ENCODE measurements at places on chromosomes 11 and 22.

DNA sequence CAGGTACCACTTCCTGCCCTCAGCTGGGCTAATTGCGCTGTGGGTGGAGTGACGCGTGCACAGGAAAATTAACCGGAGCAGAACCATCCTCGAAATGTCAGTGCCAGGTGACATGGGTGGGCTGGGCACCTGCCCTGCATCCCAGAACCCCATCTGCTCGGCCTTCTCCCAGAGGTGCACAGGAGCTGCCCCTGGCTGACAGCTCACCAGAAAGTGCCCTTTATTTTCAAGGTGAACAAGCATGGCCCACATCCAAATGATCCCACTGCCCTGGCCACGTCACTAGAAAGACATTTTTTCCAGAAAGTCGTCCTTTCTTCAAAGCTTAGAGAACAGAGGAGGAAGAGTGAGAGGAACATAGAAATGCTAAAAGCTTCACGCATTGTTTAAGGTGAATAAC is 4.1 kb upstream of the ELFN2 start:
- H3K27me3 ChIP-seq = peaks cover 53% of the 10 kb centered on the region
- peaks cover 43% of the 10 kb centered on the region for H3K4me1 ChIP-seq
- no peaks in the 10 kb centered on the region for H3K36me3 ChIP-seq
- no peak overlapping the region for H3K4me3 ChIP-seq
- H3K27ac ChIP-seq = no peak overlapping the region

- no peak for DNase-seq
- H3K36me3 ChIP-seq = peaks cover 6% of the 10 kb centered on the region
- H3K27me3 ChIP-seq = peaks cover 7% of the 10 kb centered on the region
- peaks cover 35% of the 10 kb centered on the region for H3K4me1 ChIP-seq
- no peak overlapping the region for H3K27ac ChIP-seq
These were observed 21.1 kb downstream of the TSPAN18 start for GRCh38 chr11:44747836-44748235.

- no peak for DNase-seq
- H3K27ac ChIP-seq = no peak overlapping the region
- peaks cover 10% of the 10 kb centered on the region for H3K27me3 ChIP-seq
- peaks cover 6% of the 10 kb centered on the region for H3K4me1 ChIP-seq
- no peak overlapping the region for H3K4me3 ChIP-seq
These were observed 73.7 kb upstream of the CTSC start for GRCh38 chr11:88411265-88411664.

GRCh38 chr11:95794086-95794485 is 3.8 kb downstream of the CEP57 start:
- H3K36me3 ChIP-seq = peaks cover 33% of the 10 kb centered on the region
- peaks cover 6% of the 10 kb centered on the region for H3K27me3 ChIP-seq
- H3K4me3 ChIP-seq = no peak overlapping the region
- H3K27ac ChIP-seq = peak overlapping the region; percentile 56
- H3K4me1 ChIP-seq = peaks cover 41% of the 10 kb centered on the region

- H3K27ac ChIP-seq = no peak overlapping the region
- H3K36me3 ChIP-seq = peaks cover 31% of the 10 kb centered on the region
- H3K27me3 ChIP-seq = no peaks in the 10 kb centered on the region
- no peak for DNase-seq
- H3K4me1 ChIP-seq = peaks cover 46% of the 10 kb centered on the region
These were observed 27.5 kb downstream of the MAML2 start for GRCh38 chr11:96315476-96315875.

- H3K4me3 ChIP-seq = peak overlapping the region; percentile 93
- H3K36me3 ChIP-seq = peaks cover 13% of the 10 kb centered on the region
- H3K27me3 ChIP-seq = peaks cover 3% of the 10 kb centered on the region
- peak overlapping the region; percentile 57 for H3K27ac ChIP-seq
- no peak for DNase-seq
These were observed 948 bp upstream of the MRTFA start for GRCh38 chr22:40637183-40638150.

DNA sequence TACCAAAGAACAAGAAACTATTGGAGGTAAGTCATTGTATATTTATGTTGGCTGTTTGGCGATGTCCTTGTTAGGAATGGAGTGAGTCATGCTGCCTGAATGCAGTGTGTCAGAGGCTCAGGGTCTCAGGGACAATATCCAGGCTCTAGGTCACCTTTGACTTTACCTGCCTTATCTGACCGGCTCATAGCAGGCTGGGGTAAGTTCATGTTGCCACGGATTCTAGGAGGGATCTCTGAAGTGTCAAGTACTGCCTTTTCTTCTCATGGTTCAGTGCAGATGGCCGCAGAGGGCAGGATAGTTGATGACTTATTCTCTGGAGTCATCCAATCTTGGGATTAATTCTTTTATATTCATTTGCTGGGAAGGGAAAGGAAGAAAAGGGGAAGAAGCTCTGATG is 53.2 kb downstream of the SPON1 start:
- no peak for DNase-seq
- H3K4me3 ChIP-seq = no peak overlapping the region
- H3K4me1 ChIP-seq = peaks cover 9% of the 10 kb centered on the region

DNA sequence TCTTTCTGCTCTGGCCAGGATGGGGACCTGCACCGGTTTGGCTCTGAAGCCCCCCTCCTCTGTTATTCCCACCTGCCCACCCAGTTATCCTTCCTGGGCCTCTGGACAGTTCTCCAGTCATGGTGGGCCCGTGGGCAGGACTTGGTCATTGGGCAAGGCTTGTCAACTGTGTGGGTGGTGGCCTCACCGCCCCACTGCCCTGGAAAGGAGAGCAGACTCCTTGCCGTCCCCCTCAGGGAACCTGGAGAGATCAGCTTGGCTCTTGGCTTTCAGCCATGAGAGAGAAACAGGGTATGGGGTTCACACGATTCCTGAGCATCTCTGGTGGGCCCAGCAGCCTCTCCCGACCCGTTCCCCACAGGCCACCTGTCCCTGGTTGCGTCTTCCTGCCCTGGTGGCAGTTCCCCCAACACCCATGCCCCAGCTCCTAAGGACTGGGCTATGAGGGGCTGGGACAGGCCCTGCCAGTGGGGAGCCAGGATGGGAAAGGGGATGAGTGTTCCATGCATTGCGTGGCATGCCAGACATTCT is 92.3 kb downstream of the MORC2 start:
- no peak for DNase-seq
- peaks cover 10% of the 10 kb centered on the region for H3K27me3 ChIP-seq
- no peaks in the 10 kb centered on the region for H3K36me3 ChIP-seq
- H3K4me3 ChIP-seq = no peak overlapping the region
- no peak overlapping the region for H3K27ac ChIP-seq

DNA sequence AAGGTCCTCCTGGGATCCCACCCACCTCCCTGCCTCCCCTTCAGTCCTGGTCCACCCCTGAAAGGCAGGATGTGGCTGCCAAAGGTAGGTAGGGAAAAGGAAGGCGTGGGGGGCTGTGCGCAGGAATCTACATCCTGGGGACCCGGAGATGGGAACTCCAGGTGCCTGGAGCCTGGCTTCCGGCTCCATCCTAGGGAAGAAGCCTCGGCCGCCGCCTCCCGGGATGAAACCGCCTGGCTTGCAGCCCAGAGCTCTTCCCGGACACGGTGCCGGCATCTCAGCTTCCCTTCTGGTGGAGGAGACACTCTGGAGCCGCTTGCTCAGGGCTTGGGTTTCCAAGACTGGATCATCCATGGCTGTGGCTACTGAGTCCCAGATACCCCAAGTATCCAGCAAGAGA is 33.3 kb upstream of the PDGFB start:
- peaks cover 10% of the 10 kb centered on the region for H3K27me3 ChIP-seq
- DNase-seq = no peak
- no peak overlapping the region for H3K4me3 ChIP-seq
- peaks cover 19% of the 10 kb centered on the region for H3K4me1 ChIP-seq

GRCh38 chr11:46002189-46002588 is 79.7 kb downstream of the LARGE2 start:
- no peak overlapping the region for H3K4me3 ChIP-seq
- H3K27ac ChIP-seq = no peak overlapping the region
- H3K4me1 ChIP-seq = peaks cover 5% of the 10 kb centered on the region
- DNase-seq = no peak
- no peaks in the 10 kb centered on the region for H3K36me3 ChIP-seq

DNA sequence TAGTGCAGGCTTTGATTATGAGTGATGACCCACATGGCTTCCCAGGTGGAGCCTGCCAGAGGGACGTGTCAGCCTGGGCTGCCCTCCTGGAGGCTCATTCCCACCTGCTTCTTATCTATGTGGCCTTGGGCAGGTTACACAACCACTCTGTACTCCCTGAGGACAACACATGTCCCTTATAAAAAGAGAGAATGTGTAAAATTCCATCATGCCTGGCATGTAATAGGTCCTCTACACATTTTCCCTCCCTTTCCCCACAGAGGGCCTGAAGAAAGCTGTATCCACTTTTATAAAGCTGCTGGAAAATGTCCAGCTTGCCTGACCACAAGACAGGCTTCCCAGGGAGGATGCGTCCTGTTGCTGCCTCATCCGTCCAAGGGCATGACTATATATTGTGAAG is 55.0 kb upstream of the VSTM5 start:
- H3K4me1 ChIP-seq = no peaks in the 10 kb centered on the region
- H3K27me3 ChIP-seq = peaks cover 6% of the 10 kb centered on the region
- no peak overlapping the region for H3K27ac ChIP-seq
- H3K4me3 ChIP-seq = no peak overlapping the region

GRCh38 chr22:39519681-39520225 is 609 bp upstream of the ATF4 start:
- peaks cover 7% of the 10 kb centered on the region for H3K27me3 ChIP-seq
- H3K36me3 ChIP-seq = peaks cover 64% of the 10 kb centered on the region
- DNase-seq = peak; percentile 94
- peaks cover 59% of the 10 kb centered on the region for H3K4me1 ChIP-seq

DNA sequence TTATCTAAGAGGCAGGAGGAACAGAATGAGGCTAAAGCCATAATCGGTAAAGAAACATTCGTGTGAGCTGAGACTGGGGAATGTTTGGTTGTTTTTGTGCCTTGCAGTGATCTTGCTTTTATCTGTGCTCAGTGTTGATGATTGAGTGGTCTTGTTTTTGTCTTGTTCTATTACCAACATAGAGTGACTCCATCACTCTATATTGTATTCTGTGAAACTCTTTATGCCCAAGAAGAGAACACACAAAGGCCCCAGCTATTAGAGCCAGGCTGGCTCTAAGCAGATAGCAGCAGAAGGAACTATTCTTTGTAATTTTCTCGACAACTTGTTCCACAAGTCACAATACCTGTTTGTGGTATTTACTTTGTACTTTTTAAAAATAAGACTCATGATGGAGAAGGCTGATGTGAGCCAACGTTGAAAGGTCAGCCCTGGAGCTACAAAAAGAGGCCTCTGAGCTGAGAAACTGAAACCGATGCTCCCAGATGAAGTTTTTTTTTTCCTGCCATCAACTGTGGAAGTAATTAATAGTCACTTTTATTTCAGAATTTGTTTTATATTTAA is 68.4 kb downstream of the LARGE1 start:
- no peak overlapping the region for H3K27ac ChIP-seq
- H3K36me3 ChIP-seq = peaks cover 19% of the 10 kb centered on the region
- DNase-seq = no peak

DNA sequence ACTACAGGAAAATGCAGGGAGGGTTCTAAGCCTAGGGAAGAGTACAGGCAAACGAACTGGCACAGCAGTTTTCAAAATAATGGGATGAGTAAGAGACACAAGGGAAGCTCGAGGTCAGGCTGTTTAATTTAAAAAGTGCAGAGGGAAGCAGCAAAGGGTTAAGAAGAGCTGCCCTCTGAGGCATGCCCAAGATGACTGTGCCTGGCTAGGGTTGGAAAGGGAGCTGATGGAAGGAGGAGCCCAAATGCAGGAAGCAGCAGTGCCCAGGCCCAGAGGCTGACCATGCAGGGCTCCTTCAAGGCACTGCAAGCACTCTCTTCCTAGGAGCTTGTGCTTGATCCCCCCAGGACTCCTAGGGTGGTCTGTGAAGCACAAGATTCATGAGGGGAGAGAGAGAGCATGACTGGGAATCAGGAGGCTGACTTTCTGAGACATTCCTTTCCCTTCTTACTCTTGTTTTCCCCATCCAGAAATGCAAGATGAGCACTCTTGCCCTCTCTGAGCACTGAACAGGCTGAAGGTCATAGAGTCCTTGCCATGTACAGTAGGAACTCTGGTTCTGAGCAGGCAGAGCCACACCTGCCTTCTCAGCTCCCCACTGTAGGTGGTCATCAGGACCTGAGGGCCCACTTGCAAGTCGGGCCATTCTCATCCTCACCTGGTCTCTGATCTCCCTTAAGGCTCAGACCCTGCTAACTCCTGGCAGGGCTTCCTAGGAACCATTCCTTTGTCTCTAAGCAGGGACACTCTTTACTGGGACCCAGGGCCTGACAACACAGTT is 46.7 kb upstream of the DRD2 start:
- no peak overlapping the region for H3K4me3 ChIP-seq
- H3K4me1 ChIP-seq = no peaks in the 10 kb centered on the region
- no peak for DNase-seq
- H3K27me3 ChIP-seq = peaks cover 42% of the 10 kb centered on the region
- peaks cover 5% of the 10 kb centered on the region for H3K36me3 ChIP-seq

GRCh38 chr11:64384028-64384737 is 25.2 kb downstream of the RPS6KA4 start:
- peaks cover 29% of the 10 kb centered on the region for H3K4me1 ChIP-seq
- H3K36me3 ChIP-seq = no peaks in the 10 kb centered on the region
- no peak overlapping the region for H3K4me3 ChIP-seq
- peaks cover 26% of the 10 kb centered on the region for H3K27me3 ChIP-seq
- no peak overlapping the region for H3K27ac ChIP-seq

DNA sequence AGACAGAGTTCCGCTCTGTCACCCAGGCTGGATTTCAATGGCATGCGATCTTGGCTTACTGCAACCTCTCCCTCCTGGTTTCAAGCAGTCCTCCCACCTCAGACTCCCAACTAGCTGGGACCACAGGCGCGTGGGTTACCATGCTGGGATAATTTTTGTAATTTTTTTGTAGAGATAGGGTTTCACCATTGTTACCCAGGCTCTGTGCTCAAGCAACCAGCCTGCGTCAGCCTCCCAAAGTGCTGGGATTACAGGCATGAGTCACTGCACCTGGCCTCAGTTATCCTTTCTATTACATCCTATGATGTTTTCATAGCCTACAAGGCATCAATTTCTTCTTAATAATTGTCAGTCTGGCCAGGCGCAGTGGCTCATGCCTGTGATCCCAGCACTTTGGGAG is 36.5 kb downstream of the LRRC74B start:
- H3K27me3 ChIP-seq = peaks cover 3% of the 10 kb centered on the region
- no peak overlapping the region for H3K27ac ChIP-seq
- DNase-seq = no peak
- no peak overlapping the region for H3K4me3 ChIP-seq
- no peaks in the 10 kb centered on the region for H3K36me3 ChIP-seq
- peaks cover 4% of the 10 kb centered on the region for H3K4me1 ChIP-seq

- H3K4me3 ChIP-seq = no peak overlapping the region
- peak overlapping the region; percentile 36 for H3K27ac ChIP-seq
- H3K27me3 ChIP-seq = peaks cover 20% of the 10 kb centered on the region
- peaks cover 20% of the 10 kb centered on the region for H3K36me3 ChIP-seq
- no peak for DNase-seq
These were observed 205.7 kb downstream of the SNX19 start for GRCh38 chr11:130710497-130711012.

GRCh38 chr11:7672960-7673723 is at the start of gene CYB5R2:
Gene CYB5R2, minus strand, starts transcription at chr11:7673500. Its CDS starts 675 bp downstream, at chr11:7672825.
- peaks cover 80% of the 10 kb centered on the region for H3K4me1 ChIP-seq
- H3K27me3 ChIP-seq = peaks cover 8% of the 10 kb centered on the region
- peak within 1 kb of the TSS; percentile 64 for H3K27ac ChIP-seq
- DNase-seq = peak; percentile 80

Data from nephron progenitor cell (in vitro differentiated cells).